ENCODE measurements at places on chromosomes 12 and 14.

GRCh38 chr12:118488034-118488433 is 111.7 kb downstream of the SUDS3 start:
- H3K27me3 ChIP-seq: peaks cover 15% of the 10 kb centered on the region
- H3K36me3 ChIP-seq: no peaks in the 10 kb centered on the region
- DNase-seq: no peak
- H3K4me1 ChIP-seq: no peaks in the 10 kb centered on the region
- no peak overlapping the region for H3K27ac ChIP-seq

GRCh38 chr12:48473061-48473460 is 702 bp downstream of the ANP32D start:
- no peak for DNase-seq
- no peak overlapping the region for H3K27ac ChIP-seq
- peaks cover 22% of the 10 kb centered on the region for H3K27me3 ChIP-seq
- H3K4me1 ChIP-seq: no peaks in the 10 kb centered on the region

- peaks cover 32% of the 10 kb centered on the region for H3K4me1 ChIP-seq
- peak overlapping the region; percentile 79 for H3K27ac ChIP-seq
- no peaks in the 10 kb centered on the region for H3K27me3 ChIP-seq
Measured at GRCh38 chr14:105709281-105710118, 183.1 kb downstream of the TMEM121 start.

DNA sequence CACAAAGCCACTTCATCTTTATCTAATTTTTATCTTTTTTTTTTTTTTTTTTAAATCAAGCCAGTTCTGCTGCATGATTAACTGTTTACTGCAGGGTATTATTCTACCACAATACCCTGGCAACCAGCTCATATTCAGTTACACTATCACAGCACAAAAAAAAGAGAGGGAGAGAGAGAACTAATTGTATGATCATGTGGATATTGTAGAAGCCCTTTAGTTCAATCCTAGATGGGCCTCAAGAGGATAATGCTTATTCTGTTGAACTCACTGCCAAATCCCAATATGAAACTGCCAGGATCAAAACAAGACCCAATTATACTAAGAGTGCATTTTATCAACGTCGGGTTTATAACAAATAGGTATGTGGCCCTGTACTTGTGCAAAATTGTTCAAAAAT is 51.5 kb downstream of the MED13L start:
- H3K27me3 ChIP-seq: no peaks in the 10 kb centered on the region
- no peak overlapping the region for H3K4me3 ChIP-seq
- H3K4me1 ChIP-seq: peaks cover 3% of the 10 kb centered on the region
- peaks cover 20% of the 10 kb centered on the region for H3K36me3 ChIP-seq
- no peak overlapping the region for H3K27ac ChIP-seq

GRCh38 chr14:71236487-71236886 is 329.2 kb downstream of the PCNX1 start:
- DNase-seq: no peak
- no peak overlapping the region for H3K4me3 ChIP-seq
- H3K4me1 ChIP-seq: peaks cover 5% of the 10 kb centered on the region
- no peak overlapping the region for H3K27ac ChIP-seq
